ENCODE measurements at places on chromosomes 12 and 14.

DNA sequence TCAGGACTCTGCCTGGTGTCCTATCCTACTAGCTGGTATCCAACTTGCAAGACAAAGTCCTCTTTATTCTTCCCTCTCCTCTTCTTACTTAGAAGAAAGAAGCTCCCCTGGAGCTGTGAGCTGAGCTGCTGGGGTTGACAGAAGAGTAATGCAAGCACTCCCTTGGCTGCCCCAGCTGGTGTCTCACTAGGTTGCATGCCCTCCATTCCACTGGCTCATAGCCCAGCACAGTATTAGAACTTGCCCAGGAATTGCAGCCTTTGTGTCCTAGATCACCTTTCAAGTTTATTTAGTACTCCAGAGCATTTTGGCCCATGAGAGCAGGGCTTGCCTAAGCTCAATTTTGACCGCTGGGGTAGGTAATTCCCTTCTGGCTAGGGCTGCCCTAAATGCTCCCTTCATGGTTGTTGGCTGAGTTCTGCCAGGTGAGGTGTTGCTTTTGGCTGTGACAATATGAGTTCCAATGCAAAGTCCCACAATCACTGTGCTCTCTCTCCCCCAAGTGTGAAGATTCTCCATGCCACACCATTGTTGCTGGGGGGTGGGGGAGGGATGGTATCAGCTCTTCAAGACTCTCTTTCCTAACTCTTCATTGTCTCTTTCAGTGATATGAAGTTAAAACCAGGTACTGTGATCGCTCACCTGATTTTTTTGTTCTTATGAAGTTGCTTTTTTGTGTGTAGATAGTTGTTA lies 317.4 kb upstream of the DDHD1 start:
- no peak overlapping the region for H3K4me3 ChIP-seq
- H3K36me3 ChIP-seq = no peaks in the 10 kb centered on the region
- no peaks in the 10 kb centered on the region for H3K27me3 ChIP-seq
- H3K27ac ChIP-seq = no peak overlapping the region
- H3K4me1 ChIP-seq = peaks cover 10% of the 10 kb centered on the region
- no peak for DNase-seq

DNA sequence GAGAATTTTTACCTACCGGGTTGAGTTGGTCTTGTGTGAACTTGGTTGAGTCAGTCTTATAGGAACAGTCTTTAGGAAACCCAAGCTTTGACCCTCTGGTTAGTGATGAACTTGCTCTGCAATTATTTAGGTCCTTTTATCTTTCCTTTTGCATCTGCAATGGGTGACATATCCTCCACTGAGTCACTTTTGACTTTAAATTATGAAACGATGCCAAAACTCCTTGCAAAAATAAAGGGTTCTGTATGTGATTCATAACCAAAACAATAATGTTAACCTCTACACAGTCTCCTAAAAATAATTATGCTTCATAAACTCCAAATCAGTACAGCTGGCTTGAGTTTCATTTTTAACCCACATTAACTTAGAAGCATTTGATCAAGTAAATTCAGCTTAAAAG lies 979.4 kb downstream of the GALC start:
- DNase-seq = no peak
- no peak overlapping the region for H3K27ac ChIP-seq
- no peaks in the 10 kb centered on the region for H3K4me1 ChIP-seq
- H3K27me3 ChIP-seq = no peaks in the 10 kb centered on the region

DNA sequence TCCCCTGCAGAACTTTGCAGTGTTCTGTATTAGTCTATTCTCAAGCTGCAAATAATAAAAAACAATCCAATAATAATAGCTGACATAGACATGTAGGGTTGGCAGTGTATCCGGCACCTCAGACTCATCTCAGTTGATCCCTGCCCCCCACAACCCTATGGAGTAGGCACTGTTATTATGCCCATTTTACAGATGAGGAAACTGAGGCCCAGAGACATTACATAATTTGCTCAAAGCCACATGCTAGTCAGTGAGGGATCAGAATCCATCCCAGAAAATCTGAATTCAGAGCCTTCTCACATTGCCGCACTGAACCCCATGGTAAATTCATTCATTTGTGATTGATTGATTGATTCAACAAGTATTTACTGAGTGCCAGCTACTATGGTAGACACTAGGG lies 226.6 kb upstream of the PWP1 start:
- H3K36me3 ChIP-seq = no peaks in the 10 kb centered on the region
- H3K27me3 ChIP-seq = no peaks in the 10 kb centered on the region
- H3K4me1 ChIP-seq = no peaks in the 10 kb centered on the region

- H3K36me3 ChIP-seq = no peaks in the 10 kb centered on the region
- H3K27me3 ChIP-seq = no peaks in the 10 kb centered on the region
- peaks cover 12% of the 10 kb centered on the region for H3K4me1 ChIP-seq
- DNase-seq = no peak
- no peak overlapping the region for H3K4me3 ChIP-seq
Observed at GRCh38 chr14:23609001-23609400, 27.2 kb upstream of the DHRS2 start.

DNA sequence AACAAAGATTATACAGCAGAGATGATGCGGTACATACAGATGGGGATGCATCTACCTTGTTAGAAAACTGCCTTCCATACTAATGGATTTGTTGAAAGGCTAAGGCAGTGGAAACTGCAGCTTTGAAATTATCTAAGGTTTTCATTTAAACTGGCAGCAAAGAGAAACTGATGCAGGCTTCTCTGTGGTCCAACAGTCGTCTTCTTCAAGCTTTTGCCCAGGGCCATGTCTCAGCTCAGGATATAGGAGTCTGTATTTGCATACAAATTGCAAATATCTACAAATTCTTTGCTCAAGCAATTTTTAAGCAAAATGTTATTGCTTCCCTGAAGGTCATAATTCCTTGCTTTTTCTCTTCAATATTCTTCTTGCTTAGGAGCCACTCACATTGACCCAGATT lies 33.7 kb downstream of the ERH start:
- no peaks in the 10 kb centered on the region for H3K4me1 ChIP-seq
- no peak overlapping the region for H3K27ac ChIP-seq
- H3K4me3 ChIP-seq = no peak overlapping the region

DNA sequence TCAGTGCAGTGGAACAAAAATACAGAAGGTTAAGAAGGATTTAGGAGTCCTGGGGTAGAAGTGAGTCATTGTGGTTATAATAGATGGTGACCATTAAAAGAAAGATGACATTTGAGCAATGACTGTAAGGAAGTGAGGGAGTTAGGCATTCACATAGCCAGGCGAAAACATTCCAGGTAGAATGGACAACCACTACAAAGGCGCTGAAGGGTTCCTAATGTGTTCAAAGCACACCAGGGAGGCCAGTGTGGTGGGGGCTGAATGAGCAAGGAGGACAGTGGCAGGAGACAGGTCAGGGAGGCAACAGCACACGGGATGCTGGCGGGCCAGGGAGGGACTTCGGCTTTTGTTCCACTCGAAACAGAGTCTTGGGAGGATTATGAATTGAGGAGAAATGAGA lies 129.9 kb downstream of the NPAS3 start:
- no peaks in the 10 kb centered on the region for H3K36me3 ChIP-seq
- no peaks in the 10 kb centered on the region for H3K4me1 ChIP-seq
- no peak overlapping the region for H3K27ac ChIP-seq
- no peaks in the 10 kb centered on the region for H3K27me3 ChIP-seq
- no peak overlapping the region for H3K4me3 ChIP-seq

DNA sequence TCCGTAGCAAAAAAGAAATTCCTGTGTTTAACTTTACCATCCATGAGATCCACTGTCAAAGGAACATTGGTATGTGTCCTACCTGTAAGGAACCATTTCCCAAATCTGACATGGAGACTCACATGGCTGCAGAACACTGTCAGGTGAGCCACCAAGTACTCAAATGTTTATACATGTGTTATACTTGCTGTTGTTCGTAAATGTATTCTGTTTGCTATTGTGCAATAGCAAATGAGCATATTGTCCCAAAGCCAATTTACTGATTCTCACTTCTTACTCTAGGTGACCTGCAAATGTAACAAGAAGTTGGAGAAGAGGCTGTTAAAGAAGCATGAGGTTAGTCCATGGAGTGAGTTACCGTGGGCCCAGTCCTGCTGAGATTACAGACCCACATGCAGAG lies 9.4 kb downstream of the TRAFD1 start:
- H3K4me1 ChIP-seq = peaks cover 4% of the 10 kb centered on the region
- no peak overlapping the region for H3K4me3 ChIP-seq
- peaks cover 24% of the 10 kb centered on the region for H3K36me3 ChIP-seq

- H3K4me3 ChIP-seq = no peak overlapping the region
- DNase-seq = no peak
- H3K27me3 ChIP-seq = no peaks in the 10 kb centered on the region
- H3K27ac ChIP-seq = peak overlapping the region; percentile 82
- no peaks in the 10 kb centered on the region for H3K36me3 ChIP-seq
Observed at GRCh38 chr12:116558280-116559161, 660 bp upstream of the MAP1LC3B2 start.

DNA sequence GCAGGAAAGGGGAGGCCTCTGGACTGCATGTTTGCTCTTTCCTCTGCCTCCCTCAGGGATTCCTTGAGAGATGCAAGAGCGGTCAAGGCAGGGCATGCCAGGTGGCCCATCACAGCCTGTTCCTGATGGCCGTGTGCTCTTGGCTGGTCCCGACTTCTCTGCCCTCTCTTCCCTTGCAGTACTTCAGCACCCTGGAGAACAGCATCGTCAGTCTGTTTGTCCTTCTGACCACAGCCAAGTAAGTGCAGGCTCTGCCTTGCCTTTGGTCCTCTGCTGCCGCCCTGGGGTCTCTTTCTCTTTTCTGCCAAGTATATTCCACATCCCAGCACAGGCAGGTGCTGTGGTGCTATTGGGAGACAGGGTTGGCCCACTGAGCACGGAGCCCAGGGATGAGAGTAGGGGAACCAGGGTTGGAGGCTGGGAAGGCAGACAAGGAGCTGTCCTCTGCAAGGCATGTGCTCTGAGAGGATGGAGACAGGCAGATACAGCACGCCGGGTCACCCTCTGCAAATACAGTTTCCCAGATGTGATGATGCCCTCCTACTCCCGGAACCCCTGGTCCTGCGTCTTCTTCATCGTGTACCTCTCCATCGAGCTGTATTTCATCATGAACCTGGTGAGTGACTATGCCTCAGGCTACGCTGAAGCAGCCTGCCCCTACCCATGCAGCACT lies 51.9 kb downstream of the TPCN1 start:
- H3K27ac ChIP-seq = peak overlapping the region; percentile 69
- peaks cover 48% of the 10 kb centered on the region for H3K36me3 ChIP-seq
- DNase-seq = no peak
- H3K4me3 ChIP-seq = no peak overlapping the region
- no peaks in the 10 kb centered on the region for H3K4me1 ChIP-seq

DNA sequence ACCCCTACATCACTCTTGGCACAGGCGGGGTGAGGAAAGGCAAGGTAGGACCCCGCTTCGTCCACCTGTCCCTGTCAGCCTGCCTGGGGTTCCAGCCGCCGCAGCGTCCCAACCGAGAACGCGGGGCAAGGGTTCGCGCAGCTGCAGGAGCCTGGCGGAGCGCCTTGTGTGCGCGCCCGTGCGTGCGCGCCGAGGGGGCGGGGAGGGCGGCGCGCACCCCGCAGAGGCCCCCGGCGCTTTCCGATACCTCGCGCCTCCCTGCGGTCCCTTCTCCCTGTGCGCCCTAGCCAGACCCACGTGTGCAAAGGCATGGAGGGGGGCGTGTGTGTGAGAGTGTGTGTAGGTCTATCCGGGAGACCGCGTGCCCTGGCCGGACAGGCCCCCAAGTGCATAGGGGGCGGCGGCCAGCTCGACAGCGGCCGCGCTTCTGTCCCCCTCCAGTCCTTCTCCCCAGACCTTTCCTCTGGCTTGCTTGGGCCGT lies 122.4 kb downstream of the TSPAN9 start:
- peaks cover 16% of the 10 kb centered on the region for H3K27me3 ChIP-seq
- no peak overlapping the region for H3K27ac ChIP-seq
- H3K4me3 ChIP-seq = no peak overlapping the region
- H3K4me1 ChIP-seq = peaks cover 19% of the 10 kb centered on the region

DNA sequence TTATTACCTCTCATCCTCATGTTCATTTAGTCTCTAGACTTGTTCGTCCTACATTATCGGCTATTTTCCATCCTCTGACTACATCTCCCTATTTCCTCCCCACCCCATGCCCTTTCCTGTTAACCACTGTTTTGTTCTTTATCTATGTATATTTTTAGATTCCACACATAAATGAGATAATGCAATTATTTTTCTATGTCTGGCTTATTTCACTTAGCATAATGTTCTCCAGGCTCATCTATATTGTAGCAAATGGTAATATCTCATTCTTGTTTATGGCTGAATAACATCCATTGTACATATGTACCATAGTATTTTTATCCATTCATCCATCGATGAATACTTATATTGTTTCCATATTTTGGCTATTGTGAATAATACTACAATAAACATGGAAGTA lies 84.6 kb upstream of the PTPRR start:
- H3K27ac ChIP-seq = no peak overlapping the region
- H3K4me1 ChIP-seq = no peaks in the 10 kb centered on the region
- no peaks in the 10 kb centered on the region for H3K36me3 ChIP-seq
- no peaks in the 10 kb centered on the region for H3K27me3 ChIP-seq

GRCh38 chr14:53539489-53540126 lies 386.5 kb upstream of the DDHD1 start:
- no peak overlapping the region for H3K27ac ChIP-seq
- peaks cover 14% of the 10 kb centered on the region for H3K4me1 ChIP-seq
- H3K36me3 ChIP-seq = no peaks in the 10 kb centered on the region
- no peak overlapping the region for H3K4me3 ChIP-seq
- DNase-seq = peak; percentile 89

- peak; percentile 50 for DNase-seq
- peaks cover 14% of the 10 kb centered on the region for H3K4me1 ChIP-seq
- H3K27me3 ChIP-seq = no peaks in the 10 kb centered on the region
- no peak overlapping the region for H3K27ac ChIP-seq
Observed at GRCh38 chr12:56487448-56488040, 417 bp downstream of the GLS2 start.

DNA sequence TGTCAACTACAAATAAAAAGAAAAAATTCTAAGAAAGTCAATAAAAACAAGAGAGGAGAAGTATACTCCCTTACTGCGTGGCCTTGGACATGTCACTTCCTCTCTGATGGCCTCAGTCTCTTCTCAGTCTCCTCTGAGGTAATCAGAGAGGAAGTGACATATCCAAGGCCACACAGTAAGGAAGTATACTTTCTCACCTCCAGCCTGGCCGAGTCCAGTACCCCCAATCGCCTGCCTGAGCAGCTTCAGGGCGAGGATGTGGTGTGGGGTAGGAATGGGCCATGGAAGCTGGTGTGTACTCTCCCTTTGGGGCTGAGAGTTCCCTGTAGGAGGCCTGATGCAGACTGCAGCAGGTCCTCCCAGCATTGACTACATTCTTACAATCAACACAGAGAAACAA lies 15.8 kb downstream of the VDR start:
- no peaks in the 10 kb centered on the region for H3K4me1 ChIP-seq
- no peak overlapping the region for H3K4me3 ChIP-seq
- no peaks in the 10 kb centered on the region for H3K27me3 ChIP-seq
- no peak overlapping the region for H3K27ac ChIP-seq
- no peaks in the 10 kb centered on the region for H3K36me3 ChIP-seq
- DNase-seq = no peak

All from lung (tissue), 17 donors.